ENCODE measurements at places on chromosomes 13 and 19.

- peak; percentile 70 for DNase-seq
Observed at GRCh38 chr13:51797664-51798488, 6.1 kb downstream of the DHRS12 start.

- no peak for DNase-seq
Observed at GRCh38 chr19:30665449-30665848, 293.3 kb downstream of the ZNF536 start.

GRCh38 chr19:56098731-56099568 lies 22.1 kb downstream of the ZNF787 start:
- DNase-seq, result no peak

DNA sequence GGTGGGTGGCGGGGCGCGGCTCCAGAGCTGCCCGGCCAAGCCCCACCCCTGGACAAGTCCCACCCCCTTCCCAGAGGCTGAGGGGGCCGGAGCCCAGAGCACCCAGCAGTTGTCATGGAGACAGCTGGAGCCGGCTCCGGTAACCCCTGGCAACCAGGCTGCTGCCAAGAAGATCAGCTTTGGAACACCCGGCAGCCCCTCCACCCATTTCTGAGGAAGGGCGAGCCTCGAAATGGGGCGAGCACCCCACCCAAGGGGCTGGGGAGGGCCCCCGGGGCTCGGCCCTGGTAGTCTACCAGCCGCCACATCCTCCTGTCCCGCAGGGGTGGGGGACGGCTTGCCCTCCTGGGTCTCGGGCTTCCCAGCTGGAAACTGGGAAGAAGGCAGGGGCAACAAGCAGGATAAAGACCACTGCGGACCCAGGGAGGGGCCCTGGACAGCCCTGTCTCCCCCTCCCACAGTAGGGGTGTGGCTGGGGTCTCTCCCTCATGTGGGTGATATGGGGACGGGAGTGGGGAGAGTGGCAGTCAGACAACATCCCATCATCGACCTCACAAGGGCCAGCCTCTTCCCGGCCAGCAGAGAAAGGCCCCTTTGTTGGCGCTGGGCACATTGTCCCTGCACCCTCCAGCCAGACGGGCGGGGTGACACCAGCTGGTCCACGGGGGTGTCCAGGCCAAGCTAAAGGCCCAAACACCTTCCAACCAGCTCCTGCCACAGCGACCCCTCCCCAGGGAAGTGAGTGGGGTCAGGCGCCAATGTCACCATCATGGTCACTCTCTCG lies 1.5 kb downstream of the CERS1 start:
- DNase-seq, result no peak

DNA sequence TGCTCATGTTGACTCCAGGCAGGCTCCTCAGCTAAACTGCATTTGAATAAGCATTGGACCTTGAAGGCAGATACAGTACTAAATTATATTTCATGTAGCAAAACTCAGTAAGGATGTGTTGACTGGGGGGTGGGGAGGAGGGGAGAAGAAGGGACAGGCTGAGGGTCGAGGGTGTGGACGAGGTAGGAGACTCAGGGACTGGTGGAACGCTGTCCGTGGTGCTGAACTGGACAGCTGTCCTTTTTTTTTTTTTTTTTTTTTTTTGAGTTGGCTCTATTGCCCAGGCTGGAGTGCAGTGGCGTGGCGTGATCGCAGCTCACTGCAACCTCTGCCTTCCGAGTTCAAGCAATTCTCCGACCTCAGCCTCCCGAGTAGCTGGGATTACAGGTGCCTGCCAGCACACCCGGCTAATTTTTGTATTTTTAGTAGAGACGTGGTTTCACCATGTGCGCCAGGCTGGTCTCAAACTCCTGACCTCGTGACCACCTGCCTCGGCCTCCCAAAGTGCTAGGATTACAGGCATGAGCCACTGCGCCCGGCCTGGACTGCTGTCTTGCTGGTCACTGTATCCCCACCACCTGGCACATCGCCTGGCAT lies 33.2 kb upstream of the CASP14 start:
- DNase-seq, result no peak

- no peak for DNase-seq
Observed at GRCh38 chr13:67135356-67135755, 94.8 kb downstream of the PCDH9 start.

- DNase-seq, result no peak
Observed at GRCh38 chr13:50361282-50361681, 346.0 kb downstream of the KCNRG start.

GRCh38 chr13:93480553-93481106 lies 254.0 kb downstream of the GPC6 start:
- DNase-seq, result no peak

- no peak for DNase-seq
Observed at GRCh38 chr13:101691341-101691860, 238.9 kb downstream of the ITGBL1 start.

DNA sequence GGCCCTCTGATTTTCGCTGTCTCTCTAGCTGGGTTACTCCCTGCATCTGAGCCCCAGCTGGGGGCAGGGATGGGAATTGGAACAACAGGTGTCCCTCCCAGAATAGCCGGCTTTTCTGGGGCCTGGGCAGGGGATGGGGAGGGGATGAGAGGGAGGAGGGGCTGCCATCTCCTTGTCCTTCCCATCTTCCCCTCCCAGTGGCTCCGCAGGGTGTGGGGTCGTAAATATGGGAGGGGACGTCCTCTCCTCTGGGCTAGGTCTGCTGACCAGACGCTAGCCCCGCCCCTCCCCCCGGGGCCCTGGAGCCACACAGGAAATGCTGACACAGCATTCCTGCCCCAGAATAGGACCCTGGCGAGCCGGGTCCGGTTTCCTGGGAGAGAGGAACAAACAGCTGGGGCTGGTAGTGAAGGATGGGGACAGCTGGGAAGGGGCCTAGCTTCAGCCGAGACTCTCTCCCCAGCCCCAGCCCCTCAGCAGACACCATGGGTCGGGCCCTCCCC lies 1.1 kb downstream of the RYR1 start:
- DNase-seq, result no peak

DNA sequence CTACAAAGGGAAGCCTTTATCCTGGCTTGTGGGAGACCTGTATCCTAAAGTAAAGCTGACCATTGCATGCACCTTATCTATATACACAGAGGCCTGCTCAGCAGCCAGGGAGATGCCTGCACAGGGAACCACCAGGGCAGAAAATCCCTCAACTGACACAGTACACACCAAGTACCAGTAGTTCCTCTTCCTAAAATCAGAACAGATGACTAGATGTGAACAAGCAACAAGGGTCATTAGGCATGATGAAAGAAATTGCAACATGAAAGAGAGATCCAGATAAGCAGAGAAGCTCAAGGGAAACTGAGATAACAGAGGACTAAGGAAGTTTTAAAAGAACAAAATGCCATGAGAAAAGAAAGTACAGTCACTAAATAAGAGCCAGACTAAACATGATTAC lies 39.7 kb upstream of the SLC7A9 start:
- DNase-seq, result no peak

DNA sequence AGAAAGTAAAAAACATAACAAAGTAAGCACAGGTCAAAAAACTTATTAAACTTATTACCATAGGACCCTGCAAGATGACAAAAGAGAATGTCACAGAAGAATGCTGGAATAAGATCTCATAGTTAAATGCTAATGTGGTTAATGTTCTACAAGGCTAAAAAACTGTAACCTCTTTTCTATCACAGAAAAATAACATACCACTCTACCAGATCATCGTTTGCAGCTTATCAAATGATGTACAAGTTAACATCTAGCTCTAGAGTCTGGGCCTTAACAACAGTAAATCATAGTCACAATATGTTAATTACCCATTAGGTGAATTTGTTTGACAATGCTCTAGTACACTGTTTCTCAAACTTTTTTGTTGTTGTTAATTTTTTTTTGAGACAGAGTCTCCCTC lies 53.0 kb downstream of the NUFIP1 start:
- no peak for DNase-seq

DNA sequence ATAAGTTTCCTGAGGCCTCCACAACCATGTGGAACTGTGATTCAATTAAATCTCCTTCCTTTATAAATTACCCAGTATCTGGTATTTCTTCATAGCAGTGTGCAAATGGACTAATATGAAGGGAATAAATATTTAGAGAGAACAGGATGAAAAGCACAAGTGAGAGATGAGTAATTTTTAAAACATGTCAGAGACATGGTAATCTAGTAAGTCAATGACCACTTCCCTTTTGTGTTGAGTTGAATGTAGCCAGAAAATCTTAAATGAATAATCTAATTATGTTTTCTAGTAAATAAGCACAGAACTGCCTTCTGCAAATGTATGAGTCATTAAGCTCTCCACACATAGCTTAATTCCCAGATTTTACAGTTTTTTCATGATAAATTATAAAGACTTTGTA lies 524.1 kb upstream of the SLITRK5 start:
- DNase-seq, result no peak

All from naive thymus-derived CD4-positive, alpha-beta T cell (primary cell).